ENCODE measurements at places on chromosomes 16 and 17.

- DNase-seq = no peak
Observed at GRCh38 chr17:73214851-73215250, 22.0 kb downstream of the COG1 start.

GRCh38 chr17:9181640-9182039, 160.3 kb downstream of the NTN1 start:
- DNase-seq = no peak

GRCh38 chr16:50778284-50779163, 36.6 kb downstream of the CYLD start:
- no peak for DNase-seq

GRCh38 chr16:49748322-49748721, 107.6 kb downstream of the ZNF423 start:
- no peak for DNase-seq

- DNase-seq = no peak
Observed at GRCh38 chr16:65038100-65038499, 83.8 kb downstream of the CDH11 start.

- DNase-seq = no peak
Observed at GRCh38 chr17:14748036-14748710, 447.3 kb downstream of the HS3ST3B1 start.

GRCh38 chr17:83180996-83181481, 101.6 kb downstream of the METRNL start:
- no peak for DNase-seq

GRCh38 chr17:61984821-61985220, 57.0 kb upstream of the INTS2 start:
- no peak for DNase-seq
